ENCODE measurements at places on chromosomes 3 and 15. TPM values are rescaled to one million over a fixed set of nuclear protein-coding genes. Genes with fewer than 3 reads are reported as not detected.

DNA sequence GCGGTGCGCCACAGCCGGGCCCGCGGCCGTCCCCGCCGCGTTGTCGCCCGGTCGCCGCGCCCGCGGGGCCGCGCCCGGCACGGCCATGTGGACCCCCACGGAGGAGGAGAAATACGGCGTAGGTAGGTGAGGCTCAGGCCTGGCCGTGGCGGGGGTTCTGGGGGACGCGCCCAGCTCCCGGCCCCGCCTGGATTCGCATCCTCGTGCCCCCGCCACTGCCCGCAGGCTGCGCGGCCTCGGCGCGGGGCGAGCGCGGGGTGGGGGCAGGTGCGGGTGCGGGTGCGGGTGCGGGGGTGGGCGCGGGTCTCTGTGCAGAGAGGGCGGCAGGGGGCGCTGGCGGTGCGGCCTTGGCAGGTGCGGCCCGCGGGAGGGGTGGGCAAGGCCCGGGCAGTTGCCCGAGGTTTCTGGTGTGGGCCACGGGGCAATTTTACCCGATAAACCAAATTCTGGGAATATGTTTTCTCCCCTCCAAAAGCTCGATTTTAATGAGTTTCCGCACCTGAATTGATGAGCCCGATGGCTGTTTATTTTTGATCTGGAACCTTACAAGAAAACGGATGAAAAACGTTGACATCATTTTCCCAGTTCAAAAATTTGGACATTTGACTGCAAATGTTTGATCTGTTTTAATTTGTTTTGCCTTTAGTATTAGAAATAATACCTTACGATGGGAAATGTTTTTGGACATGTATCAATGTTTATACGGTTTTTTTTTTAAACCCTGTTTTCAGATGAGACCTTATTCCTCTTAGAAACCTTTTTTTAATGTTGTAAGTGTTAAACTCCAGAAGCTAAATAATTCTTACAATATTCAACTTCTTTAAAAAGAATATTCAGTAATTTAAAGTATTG lies 678 bp downstream of the DOCK3 start:
- H3K36me3 ChIP-seq = no peaks in the 10 kb centered on the region
- no peaks in the 10 kb centered on the region for H3K4me1 ChIP-seq
- DNase-seq = no peak
- H3K4me3 ChIP-seq = peak overlapping the region; percentile 40

- peaks cover 21% of the 10 kb centered on the region for H3K4me1 ChIP-seq
- H3K27me3 ChIP-seq = no peaks in the 10 kb centered on the region
- H3K27ac ChIP-seq = peak overlapping the region; percentile 46
Observed at GRCh38 chr3:189947068-189947467, 173.6 kb downstream of the P3H2 start.

DNA sequence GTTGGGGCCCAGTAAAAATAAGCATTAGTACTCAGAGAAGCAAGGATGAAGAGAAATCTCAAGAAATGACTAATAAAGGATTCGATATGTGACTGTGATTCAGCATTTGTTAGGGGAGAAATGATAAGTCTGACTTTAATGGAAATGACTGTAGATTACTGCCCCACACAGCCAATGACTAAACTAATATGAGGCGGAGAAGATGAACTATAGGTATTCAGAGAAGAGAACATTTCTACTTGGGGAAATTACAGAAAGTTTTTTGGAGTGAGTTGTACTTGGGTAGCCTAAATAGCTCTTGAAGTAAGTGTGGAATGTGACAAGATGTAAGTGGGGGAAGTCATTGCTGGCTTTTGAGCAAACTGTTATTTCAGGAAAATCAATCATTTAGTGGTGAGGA lies 380.0 kb downstream of the PDCD6IP start:
- no peaks in the 10 kb centered on the region for H3K27me3 ChIP-seq
- peaks cover 30% of the 10 kb centered on the region for H3K4me1 ChIP-seq
- no peak for DNase-seq
- H3K36me3 ChIP-seq = no peaks in the 10 kb centered on the region

DNA sequence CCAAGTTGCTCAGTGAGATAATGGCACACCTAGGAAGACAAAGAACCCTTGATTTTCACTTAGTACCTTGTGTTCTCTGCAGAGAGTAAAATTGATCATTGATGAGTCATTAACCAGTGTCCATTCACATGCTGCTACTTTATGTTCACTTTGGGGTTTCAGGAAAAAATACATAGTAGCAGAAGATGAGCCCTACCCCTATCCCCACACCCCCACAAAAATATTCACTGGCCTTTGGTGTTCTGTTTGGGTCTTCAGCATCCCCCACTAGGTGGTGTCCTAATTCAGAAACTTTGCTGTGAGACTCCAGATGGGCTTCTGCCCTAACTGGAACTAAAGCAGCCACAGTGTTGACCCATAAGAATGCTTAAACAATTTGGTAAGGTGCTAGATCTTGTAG lies 178.8 kb downstream of the KLHL25 start:
- peaks cover 41% of the 10 kb centered on the region for H3K4me1 ChIP-seq
- no peak overlapping the region for H3K27ac ChIP-seq
- no peak overlapping the region for H3K4me3 ChIP-seq
- H3K27me3 ChIP-seq = no peaks in the 10 kb centered on the region
- H3K36me3 ChIP-seq = no peaks in the 10 kb centered on the region

DNA sequence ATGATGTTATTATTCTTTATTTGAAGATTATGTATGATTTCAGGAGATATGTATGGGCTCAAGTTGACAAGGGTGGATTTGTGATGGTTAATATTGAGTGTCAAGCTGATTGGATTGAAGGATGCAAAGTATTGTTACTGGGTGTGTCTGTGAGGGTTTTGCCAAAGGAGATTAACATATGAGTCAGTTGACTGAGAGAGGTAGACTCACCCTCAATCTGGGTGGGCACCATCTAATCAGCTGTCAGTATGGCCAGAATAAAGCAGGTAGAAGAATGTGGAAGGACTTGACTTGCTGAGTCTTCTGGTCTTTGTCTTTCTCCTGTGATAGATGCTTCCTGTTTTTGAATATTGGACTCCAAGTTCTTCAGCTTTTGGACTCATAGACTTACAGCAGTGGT lies 973.7 kb downstream of the MCTP2 start:
- H3K27me3 ChIP-seq = no peaks in the 10 kb centered on the region
- H3K4me1 ChIP-seq = no peaks in the 10 kb centered on the region
- no peak overlapping the region for H3K27ac ChIP-seq

GRCh38 chr15:69225355-69226022 lies 65.1 kb downstream of the GLCE start:
- H3K36me3 ChIP-seq = peaks cover 12% of the 10 kb centered on the region
- no peak overlapping the region for H3K4me3 ChIP-seq
- no peak overlapping the region for H3K27ac ChIP-seq
- H3K4me1 ChIP-seq = peaks cover 5% of the 10 kb centered on the region
- DNase-seq = peak; percentile 57
- no peaks in the 10 kb centered on the region for H3K27me3 ChIP-seq

GRCh38 chr3:59212128-59212779 lies 162.4 kb upstream of the CFAP20DC start:
- no peaks in the 10 kb centered on the region for H3K36me3 ChIP-seq
- H3K4me1 ChIP-seq = no peaks in the 10 kb centered on the region
- H3K27me3 ChIP-seq = no peaks in the 10 kb centered on the region
- DNase-seq = peak; percentile 22
- H3K27ac ChIP-seq = no peak overlapping the region

DNA sequence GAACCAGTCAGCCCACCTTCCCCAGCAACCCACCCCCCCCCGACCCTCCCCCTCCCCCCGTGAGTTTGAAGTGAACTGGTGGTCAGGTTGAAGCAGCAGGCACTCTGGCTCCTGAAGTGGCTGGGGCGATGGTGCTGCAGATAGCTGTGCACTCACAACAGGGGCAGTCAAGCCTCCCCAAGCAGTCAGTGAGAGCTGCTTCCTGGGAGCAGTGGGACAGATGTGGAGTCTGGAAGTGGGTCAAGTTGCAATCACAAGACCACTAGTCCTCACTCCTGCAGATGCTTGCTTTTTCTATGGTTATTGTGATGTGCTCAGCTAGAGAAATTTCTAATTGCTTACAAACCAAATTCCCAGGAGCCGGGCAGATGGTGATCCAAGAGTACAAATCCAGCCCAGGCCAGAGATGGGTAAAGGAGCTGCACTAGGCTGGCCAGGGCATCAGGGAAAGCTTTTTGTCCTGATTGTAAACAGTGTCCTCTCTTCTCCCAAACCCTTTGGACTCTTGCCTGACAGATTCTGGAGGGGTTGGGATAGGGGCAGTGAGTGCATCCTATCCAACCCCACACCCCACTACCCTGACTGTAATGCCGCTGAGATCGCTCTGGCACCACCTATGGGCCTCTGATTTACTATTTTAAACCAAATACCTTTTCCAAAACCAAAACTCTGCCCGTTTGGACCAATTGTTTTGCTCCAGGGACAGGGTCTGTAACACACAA lies 9.8 kb upstream of the CLPX start:
- no peaks in the 10 kb centered on the region for H3K4me1 ChIP-seq
- H3K4me3 ChIP-seq = no peak overlapping the region
- DNase-seq = no peak
- no peak overlapping the region for H3K27ac ChIP-seq

DNA sequence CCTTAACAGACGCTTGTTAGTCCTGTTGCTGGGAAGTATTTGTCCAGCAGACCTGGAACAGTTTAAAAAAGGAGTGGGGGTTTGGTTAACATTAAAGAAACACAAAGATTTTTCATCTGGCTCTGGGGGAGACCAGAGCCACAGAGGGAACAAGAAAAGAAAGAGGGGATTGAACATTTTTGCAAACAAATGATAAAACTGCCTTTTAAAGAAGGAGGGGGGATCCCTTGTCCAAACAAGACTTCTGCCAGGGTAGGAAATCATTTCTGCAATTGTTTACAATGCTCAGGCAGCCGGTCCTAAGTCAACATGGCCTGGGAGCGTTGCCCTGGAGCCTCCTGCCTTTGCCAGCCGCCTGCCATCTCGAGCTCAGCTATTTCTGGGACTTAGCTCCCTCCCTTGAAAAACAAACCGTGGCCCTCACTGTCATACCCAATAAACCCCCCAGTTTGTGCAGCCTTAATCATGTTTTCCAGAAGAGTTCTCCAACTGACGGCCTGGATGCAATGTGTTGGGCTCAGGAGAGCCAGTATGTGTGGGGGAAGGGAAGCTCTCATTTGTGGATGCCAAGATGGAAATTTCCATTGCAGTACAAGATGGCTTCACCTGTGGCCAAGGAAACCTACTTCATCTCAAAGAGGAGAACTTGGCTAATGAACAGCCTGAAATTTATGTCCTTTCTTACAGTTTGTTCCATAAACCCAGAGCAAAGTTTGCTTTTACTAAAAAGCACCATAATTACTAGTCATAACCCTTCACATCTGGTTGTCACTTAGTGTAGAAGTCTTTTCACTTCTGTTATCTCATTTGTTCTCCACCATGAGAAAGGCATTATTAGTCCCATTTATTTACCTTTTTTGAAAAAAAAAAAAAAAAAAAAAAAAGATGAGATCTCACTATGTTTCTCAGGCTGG lies 75.9 kb upstream of the RNU6-1 start:
- no peak overlapping the region for H3K4me3 ChIP-seq
- no peaks in the 10 kb centered on the region for H3K36me3 ChIP-seq
- no peaks in the 10 kb centered on the region for H3K27me3 ChIP-seq
- no peak overlapping the region for H3K27ac ChIP-seq
- H3K4me1 ChIP-seq = no peaks in the 10 kb centered on the region

- H3K36me3 ChIP-seq = no peaks in the 10 kb centered on the region
- no peak overlapping the region for H3K4me3 ChIP-seq
Observed at GRCh38 chr3:160999274-160999673, 105.9 kb downstream of the B3GALNT1 start.

- no peak overlapping the region for H3K4me3 ChIP-seq
- H3K27me3 ChIP-seq = no peaks in the 10 kb centered on the region
- no peak for DNase-seq
- H3K36me3 ChIP-seq = no peaks in the 10 kb centered on the region
Observed at GRCh38 chr3:13092621-13093617, 19.7 kb upstream of the IQSEC1 start.

- H3K36me3 ChIP-seq = no peaks in the 10 kb centered on the region
- H3K4me3 ChIP-seq = no peak overlapping the region
- no peak for DNase-seq
- no peaks in the 10 kb centered on the region for H3K4me1 ChIP-seq
Observed at GRCh38 chr3:169923189-169923588, 11.8 kb downstream of the SAMD7 start.

DNA sequence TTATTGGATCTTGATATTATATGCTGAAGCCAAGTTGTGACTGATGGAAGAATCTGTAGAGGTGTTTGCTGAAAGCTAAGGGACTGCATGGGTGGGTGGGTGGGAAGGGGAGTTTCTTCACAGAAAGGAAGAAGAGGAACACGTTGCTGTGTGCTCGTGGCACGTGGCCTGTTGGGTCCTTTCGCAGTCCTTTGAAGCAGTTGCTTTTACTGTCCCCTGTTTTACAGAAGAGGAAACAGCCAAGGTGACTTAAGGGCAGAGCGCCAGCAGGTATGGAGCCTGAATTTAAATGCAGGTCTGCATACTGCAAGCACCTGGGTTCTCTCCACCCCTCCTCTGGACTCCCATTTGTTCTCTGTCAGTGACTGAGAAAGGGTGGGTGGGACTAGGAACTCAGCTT lies 59.4 kb upstream of the PRR23C start:
- DNase-seq = no peak
- H3K36me3 ChIP-seq = no peaks in the 10 kb centered on the region
- peaks cover 9% of the 10 kb centered on the region for H3K27me3 ChIP-seq
- no peak overlapping the region for H3K27ac ChIP-seq
- H3K4me3 ChIP-seq = no peak overlapping the region

- peaks cover 44% of the 10 kb centered on the region for H3K4me1 ChIP-seq
- H3K4me3 ChIP-seq = no peak overlapping the region
- H3K36me3 ChIP-seq = no peaks in the 10 kb centered on the region
- peaks cover 11% of the 10 kb centered on the region for H3K27me3 ChIP-seq
- H3K27ac ChIP-seq = no peak overlapping the region
Observed at GRCh38 chr3:174094669-174095068, 697.1 kb downstream of the NLGN1 start.

EXD1 gene
- not detected for total RNA-seq

TEX9 gene
- 18.0 TPM for total RNA-seq

GPR149 gene
- total RNA-seq = not detected

EIF2A gene
- 113 TPM for total RNA-seq

PPARG gene
- total RNA-seq = 0.62 TPM

STX19 gene
- not detected for total RNA-seq

PCOLCE2 gene
- 6.4 TPM for total RNA-seq

RBP2 gene
- total RNA-seq = not detected

CLDN11 gene
- total RNA-seq = not detected

CCDC54 gene
- total RNA-seq = not detected

All from A673 (cell line).